Stimulated activated CD8-positive, alpha-beta memory T cell treated with anti-CD3 and anti-CD28 coated beads, Interleukin-4, amount 100 ng/mL, for 1 hour (primary cell): ENCODE measurements at places on chromosomes 16 and 17.

- DNase-seq: no peak
Observed at GRCh38 chr17:66126231-66126630, 65.7 kb downstream of the CEP112 start.

DNA sequence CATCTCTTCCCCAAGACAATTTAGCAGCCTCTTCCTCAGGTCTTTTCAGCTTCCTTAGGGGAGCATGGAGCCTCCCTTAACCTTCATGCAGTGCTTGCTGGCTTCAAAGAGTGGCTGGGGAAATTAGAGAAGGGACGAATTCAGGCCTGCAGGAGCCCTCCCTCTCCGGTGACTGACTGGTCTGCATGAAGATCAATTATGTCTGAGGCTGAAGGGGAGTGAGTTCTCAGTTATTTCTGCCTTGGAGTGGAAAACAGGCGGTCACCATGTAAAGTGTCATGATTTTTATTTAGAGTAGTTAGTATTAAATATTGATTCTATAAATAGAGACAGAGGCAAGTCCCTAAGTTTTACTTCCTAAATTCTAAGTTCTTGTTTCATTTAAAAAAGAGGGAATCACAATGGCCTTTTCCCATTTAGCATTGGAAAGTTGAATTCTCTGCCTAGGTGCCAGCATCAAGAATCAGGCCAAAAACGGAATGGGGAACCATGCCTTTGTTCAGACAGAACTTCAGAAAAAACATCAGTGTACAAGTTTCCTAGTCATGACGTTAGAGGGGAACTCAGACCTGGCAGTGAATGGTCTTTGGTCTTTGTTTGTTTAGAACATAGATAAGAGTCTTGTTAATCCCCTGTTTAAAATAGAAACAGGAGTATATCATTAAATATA lies 4.4 kb downstream of the GABARAPL2 start:
- DNase-seq: no peak

- DNase-seq: no peak
Observed at GRCh38 chr17:74949455-74950115, 13.9 kb downstream of the OTOP3 start.

DNA sequence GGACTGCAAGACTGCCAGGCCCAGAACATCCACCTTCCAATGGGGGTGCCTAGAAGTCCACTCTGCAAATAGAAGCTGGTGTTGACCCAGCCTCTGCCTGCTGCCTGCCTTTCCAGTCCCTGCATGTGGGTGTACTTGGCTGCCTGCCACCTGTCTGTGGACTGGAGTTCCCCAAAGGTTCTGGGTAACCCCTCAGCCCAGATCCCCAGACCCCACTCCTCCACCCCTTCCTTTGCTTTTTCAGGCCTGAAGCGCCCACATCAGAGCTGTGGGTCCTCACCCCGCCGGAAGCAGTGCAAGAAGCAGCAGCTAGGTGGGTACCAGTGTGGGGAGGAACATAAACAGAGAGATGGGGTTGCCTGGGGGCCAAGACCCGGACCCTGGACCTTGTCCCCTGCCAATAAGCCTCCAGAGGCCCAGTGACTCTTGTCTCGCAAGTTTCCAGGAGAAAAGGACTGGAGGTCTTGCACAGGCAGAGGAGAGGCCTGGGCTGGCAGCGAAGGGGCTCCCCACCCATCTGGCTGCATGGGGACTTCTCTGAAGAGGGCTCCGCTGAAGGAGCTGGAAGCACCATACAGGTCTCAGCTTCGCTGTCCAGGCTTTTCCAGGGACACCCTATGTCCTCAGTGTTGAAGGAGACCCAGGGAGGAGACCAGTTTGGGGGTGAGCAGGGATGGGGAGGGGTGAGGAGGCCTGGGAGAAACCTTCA lies 34.3 kb downstream of the NLRC5 start:
- DNase-seq: peak; percentile 71

- DNase-seq: no peak
Observed at GRCh38 chr17:53626286-53626685, 196.4 kb upstream of the KIF2B start.

DNA sequence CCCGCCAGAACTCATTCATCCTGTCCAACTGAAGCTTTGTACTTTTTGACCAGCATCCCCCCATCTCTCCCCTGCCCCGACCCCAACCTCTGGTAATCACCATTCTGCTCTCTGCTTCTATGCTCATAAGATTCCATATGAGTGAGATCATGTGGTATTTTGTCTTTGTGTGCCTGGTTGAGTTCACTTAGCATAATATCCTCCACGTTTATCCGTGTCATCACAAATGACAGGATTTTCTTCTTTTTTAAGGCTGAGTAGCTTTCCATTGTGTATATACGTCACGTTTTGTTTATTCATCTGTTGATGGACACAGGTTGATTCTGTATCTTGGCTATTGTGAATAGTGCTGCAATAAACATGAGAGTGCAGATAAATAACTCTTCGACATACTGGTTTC lies 278.9 kb downstream of the SNX29 start:
- no peak for DNase-seq

DNA sequence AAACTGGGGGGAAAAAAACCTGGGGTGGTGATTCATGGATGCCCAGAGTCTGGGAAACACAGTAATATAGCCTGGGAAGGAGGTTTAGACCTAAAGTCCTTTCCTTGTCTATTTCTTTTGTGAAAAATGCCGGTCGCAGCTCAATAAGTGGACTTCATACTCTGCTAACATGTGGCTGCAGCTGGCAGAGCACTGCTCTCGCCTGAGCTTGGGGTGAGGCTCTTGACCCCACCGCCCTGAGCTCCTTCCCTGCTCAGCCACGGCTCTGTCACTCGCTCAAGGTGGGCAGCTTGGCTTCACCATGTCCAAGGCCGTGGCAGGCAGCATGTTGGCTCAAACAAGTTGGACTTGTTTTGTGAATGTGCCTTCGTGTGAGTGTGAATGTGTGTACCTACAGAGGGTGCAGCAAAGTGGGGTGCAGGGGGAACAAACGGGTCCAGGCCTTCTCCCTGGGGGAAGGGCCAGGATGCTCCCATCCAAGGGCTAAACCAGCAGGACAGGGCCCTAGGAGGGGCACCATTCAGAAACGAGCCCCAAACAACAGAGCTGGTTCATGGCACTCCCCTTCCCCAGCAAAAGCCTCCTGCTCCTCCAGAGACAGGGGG lies 4.9 kb downstream of the FA2H start:
- DNase-seq: no peak

DNA sequence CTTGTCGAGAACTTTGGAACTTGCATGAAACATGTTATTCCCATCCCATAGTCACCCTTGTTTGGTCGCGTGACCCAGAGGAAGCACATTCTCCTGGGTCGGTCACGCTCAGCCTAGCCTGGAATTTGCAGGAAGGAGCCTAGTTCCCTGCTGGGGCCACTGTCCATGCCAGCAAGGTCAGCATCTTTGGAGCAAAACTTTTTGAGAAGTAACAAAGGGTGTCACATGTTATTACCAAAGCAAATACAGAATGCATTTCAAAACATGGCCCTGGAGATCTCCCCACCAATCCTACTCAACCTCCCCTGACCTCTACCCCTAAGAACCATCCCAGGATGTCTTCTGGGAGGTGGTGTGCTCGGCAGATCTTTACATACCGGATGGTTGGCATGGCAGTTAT lies 26.2 kb upstream of the IRF8 start:
- no peak for DNase-seq

DNA sequence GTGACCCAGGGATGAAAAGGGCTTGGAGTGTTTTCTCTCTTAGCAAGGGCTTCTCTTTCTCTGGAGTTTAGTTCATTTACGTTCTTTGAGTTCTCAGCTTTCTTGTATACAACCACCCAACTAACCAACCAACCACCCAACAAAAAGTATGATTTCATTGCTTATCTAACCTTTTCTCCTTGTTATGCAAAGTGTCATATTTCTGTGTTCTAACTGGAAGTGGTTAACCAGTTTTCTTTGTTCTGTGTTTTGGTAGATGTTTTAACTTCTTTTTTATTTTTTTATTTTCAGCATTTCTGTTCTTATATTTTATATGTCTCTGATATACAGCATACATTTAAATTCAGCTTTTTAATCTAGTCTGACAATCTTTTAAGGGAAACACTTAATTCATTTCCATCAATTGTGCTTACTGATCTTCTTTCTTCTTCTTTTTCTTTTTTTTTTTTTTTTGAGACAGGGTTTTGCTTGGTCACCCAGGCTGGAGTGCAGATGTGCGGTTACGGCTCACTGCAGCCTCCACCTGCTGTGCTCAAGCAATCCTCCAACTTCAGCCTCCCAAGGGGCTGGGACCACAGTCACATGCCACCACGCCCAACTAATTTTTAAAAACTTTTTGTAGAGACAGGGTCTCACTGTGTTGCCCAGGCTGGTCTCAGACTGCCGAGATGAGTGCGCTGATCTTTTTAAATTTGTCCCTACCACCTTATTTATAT lies 29.6 kb downstream of the NLK start:
- DNase-seq: no peak

DNA sequence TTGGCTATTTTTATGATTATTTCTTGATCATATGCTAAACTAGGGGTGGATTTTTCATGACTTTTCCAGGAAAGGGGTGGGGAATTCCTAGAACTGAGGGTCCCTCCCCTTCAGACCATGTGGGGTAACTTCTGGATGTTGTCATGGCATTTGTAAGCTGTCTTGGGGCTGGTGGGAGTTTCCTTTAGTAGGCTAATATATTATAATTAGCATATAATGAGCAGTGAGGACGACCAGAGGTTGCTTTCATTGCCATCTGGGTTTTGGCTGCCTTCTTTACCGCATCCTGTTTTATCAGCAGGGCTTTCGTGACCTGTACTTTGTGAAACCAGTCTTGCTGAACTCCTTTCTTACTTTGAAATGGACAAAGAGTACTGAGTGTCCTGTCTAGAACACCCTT lies 40.4 kb upstream of the ABCA5 start:
- DNase-seq: no peak

DNA sequence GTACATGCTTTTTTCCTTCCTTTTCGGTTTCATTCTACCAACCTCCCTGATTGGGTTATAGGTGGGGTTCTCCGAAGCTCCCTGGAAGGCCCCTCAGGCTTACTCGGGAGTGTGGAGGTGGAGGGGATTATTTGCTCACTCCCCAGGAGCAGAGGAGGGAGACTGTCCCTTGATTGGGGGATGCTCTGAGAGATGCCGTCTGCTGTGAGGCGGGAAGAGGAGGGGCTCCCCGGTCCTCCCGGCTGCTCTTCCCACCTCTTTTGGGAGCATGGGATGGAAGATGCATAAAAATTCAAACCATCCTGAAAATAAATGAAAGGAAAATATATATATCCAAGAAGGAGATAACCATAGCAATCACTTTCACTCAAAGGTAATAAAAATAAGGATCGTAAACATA lies 16.1 kb upstream of the RPTOR start:
- DNase-seq: no peak

DNA sequence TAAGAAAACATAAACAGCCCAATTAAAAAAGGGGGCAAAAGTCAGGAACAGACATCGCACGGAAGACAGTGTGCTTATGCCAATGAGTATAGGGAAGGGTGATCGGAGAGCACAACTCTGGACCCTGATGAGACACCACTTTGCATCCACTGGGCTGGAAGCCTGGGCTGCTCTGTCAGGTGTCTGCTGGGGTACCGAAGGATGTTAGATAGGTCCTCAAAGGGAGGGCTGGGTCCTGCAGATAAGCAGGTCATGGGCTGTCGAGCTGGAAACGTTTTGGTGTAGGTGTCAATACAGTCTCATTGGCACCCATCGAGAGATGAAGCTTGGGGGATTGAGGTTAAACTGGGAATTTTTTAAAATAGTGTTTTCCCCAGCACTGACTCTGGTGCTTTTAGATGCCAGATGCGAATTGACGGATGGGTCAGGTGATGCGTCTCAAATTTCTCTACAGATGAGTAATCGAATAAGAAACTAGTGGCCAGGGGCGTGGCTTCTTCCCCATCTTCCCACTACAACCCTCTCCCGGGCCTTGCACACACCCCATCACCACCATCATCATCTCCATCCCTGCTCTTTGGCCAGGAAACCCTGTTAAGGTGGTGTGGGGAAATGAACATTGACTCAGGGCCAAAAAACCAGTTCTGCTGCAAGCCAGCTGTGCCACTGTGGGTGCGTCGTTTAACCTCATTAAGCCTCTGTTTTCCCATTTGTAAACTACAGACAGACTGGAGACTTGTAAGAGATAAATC lies 47.8 kb upstream of the IRF8 start:
- DNase-seq: no peak

DNA sequence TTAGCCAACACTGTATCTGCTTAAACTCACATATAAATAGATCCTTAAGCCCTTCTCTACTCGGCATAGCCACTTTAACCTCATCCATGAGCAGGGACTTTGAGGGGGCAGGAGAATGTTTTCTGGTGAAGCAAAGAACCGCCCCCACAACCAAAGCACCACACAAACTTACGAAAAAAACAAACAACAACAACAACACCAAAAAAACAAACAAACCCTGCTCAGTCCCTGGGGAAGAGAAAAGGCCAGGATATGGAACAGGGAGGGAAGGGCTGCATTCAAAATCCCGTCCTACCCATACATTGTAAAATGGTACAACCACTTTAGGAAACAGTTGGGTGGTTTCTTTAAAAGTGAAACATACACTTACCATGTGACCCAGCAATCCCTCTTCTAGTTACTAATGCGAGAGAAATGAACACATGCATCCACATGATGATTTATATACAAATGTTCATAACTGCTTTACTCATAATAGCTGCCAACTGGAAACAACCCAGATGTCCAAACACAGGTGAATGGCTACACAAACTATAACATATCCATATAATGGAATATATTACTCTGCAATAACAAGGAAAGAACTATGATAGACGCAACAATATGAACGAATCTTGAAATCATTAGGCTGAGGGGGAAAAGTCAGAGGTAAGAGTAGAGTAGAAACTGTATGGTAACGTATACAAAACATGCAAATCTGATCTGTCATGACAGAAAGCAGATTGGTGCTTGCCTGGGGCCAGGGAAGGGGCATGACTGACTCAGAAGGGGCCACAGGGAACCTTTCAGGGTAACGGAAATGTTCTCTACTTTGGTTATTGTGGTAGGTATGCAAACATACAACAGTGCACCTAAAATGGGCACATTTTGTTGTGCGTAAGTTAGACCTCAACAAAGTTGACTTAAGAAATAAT lies 37.7 kb upstream of the TOB1 start:
- no peak for DNase-seq

GRCh38 chr17:79439493-79439892 lies 171.4 kb downstream of the RBFOX3 start:
- DNase-seq: no peak

- no peak for DNase-seq
Observed at GRCh38 chr17:29722411-29723198, 99.9 kb upstream of the CORO6 start.
